ENCODE measurements at places on chromosomes 1 and 21.
A peak's percentile ranks its signal among the peaks of the same experiment; 100 is the strongest.

GRCh38 chr1:209342441-209343175, 240.9 kb upstream of the CAMK1G start:
- no peak for DNase-seq

DNA sequence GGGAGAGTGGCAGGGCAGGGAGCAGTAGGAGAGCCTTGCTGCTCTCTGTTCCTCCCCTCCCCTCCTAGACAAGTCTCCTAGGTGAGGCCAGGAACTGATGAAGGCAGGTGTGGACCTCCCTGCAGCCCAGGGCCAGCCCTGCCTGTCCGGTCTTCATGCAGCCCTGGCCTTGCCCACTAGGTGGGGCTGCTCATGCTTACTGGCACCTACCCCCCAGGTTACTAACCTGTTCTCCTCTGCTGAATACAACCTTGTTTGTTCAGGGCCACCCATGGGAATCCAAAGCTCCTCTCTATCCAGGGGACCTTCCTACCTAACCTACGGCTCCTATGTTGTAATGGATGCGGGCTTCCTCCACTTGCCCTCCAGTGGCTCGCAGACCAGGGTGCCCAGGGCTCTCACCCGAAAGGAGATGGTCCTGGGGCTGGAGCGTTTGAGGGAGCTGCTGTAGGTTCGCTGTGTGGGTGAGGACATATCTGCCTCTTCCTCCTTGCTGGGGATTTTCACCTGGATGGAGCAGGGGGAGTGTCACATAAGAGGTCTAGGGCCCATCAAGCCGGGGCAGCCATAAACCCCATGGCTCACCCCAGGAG, 7.9 kb upstream of the TNNT2 start:
- peak; percentile 43 for DNase-seq

DNA sequence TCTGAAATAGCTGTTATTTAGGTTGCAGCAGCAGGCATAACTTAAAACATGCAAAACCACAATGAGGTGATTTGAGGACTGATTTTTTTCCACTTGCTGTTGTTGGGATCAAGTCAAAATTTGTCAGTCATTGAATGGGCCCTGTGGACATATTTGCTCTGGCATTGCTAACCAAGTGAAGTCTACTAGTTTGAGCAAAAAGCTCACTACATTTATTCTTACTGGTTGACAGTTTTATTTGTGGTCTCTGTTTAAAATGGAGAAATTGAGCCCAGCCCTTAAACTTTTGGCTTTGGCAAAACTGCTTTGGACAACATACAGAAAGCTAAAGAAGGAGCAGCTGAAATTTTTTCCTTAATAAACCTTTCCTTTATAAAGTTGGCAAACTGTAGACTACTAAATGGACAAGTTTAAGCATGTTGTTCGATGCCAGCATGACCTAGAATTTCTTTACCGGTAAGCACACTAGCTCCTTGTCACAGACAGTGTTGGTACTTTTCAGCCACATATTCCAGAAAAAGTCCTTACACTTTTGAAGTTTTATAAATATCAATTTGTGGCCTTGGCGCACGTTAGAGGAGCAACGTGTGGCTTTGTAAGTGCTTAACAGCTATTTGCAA, 234.6 kb downstream of the USP25 start:
- DNase-seq, result no peak

DNA sequence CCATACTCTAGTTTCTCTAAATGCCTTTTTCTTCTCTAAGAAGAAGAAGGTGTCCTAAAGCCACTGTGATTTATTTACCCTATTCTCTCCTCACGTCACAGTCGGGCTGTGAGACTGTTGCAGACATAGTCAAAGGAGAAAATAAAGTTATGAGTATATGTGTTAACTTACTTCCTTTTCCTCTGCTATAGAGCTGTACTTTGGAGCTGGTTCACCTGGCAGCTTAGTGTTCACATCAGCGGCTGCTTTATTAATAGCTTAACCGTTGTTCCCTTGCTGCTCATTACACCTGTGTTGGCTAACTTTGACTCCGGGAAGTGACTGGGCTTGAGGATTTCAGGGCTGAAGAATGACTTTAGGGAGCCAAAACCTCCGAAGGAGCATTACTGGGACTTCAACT, 3.6 kb downstream of the PFKFB2 start:
- DNase-seq, result no peak

- DNase-seq, result no peak
These were observed 118.7 kb downstream of the SLC5A9 start for GRCh38 chr1:48341221-48341620.

- DNase-seq, result no peak
These were observed 24.0 kb downstream of the AKNAD1 start for GRCh38 chr1:108832929-108833328.

DNA sequence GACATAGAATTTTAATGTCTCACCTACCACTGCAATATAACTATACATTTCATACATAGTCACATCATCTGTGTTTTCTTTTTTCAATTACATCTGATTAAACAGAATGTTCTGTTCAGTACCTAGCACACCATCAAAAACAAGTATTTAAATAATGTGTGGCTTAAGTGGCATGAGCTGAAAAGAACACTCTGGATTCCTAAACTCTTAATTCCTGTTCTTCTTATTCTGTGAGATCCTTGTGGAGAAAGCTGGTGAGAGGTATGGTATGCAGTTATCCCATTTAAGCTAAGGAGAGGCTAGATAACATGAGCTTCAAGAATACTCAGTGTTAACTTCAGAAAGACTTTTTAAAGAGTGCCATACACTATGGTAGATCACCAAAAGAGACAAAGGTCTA, 5.5 kb downstream of the TP53BP2 start:
- no peak for DNase-seq

GRCh38 chr1:161736335-161736969, 13.1 kb upstream of the DUSP12 start:
- DNase-seq, result no peak

DNA sequence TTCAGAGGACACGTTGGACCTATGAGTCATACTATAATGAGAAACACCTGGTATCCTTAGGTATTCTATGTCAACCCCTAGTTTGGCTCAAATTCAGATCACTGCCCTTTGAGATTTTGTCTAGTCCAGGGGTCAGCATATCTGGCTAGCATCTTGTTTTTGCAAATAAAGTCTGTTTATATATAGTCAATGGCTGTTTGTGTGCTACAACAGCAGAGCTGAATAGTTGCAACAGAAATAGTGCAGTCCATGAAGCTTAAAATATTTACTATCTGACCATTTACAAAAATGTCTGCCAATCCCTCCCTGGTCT, 48.5 kb upstream of the EDEM3 start:
- no peak for DNase-seq

DNA sequence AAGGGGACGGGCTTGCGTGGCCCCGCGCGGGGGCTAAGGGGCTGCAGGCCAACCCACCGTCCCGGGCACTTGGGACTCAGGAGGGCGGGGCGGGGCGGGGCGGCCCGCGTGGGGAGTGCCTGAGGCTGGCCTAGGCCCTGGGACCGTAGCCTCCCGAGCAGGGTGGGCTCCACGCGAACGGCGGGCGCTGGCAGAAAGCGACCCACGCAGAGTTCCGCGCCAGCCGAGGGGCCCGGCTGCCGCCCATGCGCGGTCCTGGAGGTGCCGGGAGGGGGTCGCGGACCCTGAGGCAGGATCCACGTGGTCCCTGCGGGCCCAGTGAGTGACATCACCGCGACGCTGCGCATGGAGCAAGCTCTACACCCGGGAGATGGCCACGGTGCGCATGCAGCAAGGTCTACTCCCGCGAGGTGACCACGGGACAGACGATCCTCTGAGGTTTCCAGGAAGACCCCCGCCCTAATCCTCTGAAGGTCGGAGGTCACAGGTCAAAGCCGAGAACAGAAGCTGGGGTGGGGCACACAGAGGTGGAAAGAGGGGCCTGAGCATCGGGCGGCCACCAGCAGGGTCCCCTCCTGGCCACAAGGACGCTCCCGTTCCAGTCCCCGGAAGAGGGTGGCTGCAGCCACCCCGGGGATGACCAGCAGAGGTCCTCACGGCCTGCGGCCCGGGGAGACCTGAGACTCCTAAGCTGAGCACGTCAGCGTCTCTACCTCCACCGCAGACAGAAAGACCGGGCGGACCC, 13.5 kb upstream of the SLC19A1 start:
- peak; percentile 64 for DNase-seq

DNA sequence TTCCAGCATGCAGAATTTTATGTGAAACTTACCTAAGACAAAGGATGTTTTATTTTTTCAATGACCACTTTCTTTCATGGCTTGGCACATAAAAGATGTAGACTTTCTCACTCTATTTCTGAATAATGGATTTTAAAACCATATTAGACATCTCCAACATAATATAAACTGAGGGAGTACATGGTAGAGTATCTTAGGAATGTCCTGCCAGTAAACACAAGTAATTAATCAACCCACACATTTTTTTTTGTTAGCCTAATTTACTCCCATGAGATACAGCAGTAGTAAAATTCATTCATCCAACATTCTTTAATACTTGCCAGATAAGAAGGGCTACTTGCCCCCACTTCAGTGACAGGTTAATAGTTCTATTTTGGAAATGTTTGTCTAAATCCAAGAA, 235.4 kb upstream of the ADAMTS5 start:
- no peak for DNase-seq

DNA sequence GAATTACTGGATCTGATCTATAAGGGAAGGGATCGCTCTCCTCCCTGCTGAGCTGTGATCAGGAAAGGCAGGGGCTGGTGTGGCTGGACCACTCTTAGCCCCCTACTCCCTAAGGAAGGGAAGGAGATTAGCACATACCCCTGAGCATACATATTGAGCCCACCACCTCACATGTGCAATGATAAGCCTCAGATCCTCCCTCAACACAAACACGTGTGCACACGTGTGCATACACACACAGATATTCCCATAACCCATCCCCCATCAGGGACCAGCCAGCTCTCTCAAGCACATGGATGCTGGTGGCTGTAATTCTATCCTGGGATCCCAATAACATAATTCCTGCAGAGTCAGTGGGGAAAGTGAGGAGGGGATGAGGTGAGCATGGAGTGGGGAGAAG, 21.2 kb downstream of the SYT2 start:
- DNase-seq, result no peak

- peak; percentile 49 for DNase-seq
These were observed 9.7 kb upstream of the KRTAP7-1 start for GRCh38 chr21:30839304-30839703.

DNA sequence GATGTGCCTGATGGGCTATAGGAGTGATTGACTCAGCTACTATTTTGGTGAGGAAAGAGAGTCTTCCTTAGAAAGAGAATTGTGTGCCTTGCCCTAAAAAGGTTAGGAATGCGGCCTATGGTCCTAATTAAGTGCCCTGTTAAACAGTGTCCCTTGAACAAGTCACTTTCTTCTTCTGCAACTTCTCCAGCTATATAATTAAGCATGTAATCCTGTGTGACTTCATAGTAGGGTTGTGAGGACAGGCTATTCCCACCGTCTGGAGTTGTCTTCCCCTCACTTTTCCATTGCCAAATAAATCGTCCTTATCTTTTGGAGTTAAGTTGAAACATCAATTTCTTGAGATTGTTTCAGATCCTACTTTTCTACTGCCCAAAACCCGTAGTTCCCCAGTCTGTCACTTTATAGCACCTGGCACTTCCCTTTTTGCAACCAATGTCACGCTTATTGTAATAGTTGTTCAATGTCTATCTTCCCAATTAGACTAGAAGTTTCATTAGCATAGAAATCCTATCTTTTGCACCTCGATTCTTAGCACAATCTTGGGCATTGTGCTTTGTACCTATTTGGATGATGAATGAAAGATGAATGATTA, 27.6 kb upstream of the SLC16A1 start:
- no peak for DNase-seq

DNA sequence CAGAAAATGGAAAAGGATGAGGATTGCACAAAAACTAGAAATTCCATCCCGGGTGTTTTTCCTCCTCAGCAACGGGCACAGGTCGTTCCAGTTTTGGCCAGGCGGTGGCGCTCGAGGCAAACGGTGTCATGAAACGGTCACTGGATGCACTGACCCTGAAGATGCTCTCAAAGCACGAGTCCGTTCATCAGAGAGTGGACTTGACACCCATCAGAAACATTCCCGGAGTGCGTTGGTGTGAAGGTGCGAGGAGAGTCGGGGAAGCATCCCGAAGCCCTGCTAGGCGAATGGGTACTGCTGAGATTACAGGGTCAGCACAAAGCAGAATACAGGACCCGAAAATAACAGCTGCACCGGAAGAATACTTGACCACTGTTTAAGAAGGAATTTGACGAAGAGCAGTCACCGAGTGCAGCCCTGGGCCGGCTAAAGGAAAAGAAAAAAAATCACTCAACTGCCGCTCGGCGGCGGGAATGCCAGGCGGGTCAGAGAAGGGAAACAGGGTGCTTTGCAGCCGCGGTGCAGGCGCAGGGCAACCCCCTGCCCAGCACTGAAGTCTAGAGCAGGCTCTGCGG, 71.7 kb upstream of the ETS2 start:
- DNase-seq, result peak; percentile 78

DNA sequence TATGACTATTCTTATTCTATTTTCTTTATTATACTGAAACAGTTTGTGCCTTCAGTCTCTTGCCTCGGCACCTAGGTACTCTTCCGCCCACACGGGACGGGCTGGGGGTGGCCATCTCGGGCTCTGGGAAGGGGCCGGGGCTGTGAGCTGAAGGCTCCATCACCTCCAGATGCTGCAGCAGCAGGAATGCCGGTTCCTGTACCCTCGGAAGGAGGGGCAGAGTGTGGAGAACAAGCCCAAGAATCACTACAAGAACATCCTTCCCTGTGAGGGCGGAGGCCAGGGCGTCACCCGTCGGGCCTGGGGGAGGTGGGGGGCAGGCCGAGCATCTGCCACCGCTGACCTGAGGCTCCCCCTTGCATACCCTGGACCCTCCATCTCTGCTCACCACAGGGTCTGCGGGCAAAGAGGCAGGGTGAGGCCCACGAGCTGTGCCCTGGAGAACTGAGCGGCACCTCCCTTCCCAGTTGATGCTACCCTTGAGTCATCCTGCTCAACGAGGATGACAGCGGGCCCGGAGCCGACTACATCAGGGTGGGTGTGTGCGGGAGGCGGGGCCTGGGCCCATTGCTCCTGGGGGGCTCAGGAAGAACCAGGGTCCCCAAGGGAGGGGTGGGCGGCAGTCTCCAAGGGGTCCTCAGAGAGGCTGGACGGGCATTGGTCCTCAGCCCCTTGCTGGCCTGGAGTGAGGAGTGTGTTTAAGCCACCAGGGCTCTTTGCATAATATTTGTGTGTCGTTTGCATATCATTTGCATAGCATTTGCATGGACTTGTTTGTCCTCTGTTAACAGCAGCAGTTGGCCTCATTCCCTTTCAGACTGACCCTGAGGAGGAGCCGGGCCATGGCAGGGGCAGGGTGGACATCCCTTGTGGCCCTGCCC, 7.5 kb downstream of the RNF223 start:
- no peak for DNase-seq

- DNase-seq, result no peak
These were observed 54.1 kb downstream of the RUNX1 start for GRCh38 chr21:34994766-34995631.

DNA sequence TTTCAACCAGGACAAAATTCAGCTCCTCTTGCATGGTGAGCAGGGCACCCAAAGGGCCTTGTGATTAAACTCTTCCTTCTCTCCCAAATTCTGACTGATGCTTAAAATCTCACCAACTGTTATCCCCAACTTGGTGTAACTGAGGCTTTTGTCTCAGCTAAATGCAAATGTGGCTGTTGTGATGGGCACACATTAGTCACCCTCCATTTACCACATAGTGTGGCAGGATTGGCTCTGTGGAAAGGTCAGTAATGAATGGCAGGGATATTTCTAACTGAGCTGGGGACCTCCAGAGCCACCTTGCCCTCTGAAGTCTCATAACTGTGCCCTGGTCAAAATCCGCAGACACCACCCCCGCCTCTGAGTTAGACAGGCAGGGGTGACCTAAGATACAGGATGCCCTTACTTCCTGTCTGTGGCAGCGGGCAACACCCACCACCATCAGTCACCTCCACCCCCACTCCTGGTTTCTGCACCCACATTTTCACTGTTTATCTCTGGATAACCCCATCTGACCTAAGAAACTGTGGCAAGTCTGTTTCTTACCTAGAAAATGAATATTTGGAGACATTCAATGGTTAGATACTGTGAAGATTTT, 25.4 kb upstream of the RGS16 start:
- DNase-seq, result peak; percentile 47
